ENCODE measurements at places on chromosomes 1 and 21.

DNA sequence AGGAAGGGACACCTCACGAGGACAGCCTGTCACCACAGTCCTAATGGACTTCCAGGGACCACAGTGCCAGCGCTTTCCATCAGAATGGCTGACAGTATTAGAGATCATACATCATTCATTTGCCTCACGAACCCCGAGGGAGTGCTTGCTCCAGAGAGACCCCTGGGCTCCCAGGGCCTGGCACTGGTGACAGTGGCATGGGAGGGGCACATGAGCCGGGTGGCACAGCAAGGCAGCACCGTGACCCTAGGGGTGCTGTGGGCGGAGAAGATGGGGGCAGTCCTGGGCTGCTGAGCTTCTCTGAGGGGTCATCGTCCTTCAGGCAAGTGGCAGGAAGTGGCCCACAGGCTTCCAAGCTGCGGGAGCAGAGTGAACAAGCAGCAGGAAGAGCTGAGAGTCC, 16.4 kb upstream of the TSPEAR start:
- DNase-seq, result no peak

DNA sequence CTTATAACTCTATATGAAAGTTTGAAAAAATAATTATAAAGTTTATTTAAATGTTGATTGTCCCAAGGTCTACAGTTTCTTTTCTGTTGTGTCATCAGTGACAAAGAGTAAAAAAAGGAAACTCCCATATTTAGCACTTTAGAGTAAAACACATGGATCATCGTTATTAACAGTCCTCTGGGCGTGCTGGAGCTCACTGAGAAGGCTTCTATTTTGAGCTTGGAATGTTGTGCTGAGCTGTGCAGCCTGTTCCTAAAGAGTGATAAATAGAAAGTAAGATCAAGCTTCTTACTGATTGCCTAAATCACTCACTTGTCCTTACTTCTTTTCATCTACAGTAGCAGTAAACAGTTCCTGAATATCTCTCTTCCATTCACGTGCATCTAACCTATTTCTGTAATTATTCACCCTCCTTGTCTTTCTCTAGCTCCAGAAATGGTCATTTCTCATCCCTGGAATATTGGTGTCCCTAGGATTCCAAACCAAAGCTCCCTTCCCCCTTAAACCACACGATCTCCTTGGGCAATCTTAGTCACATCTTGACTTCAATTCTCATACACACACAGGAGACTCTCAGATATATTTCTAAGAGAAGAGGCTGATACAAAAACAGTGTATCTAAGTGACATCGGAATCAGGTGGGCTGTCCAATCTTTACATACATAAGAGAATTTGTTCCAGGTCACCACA, 11.9 kb downstream of the GBP5 start:
- no peak for DNase-seq

- no peak for DNase-seq
Measured at GRCh38 chr1:182109771-182110170, 48.3 kb upstream of the ZNF648 start.

- DNase-seq, result peak; percentile 82
Measured at GRCh38 chr1:111203681-111204200, 3.3 kb upstream of the DENND2D start.

- no peak for DNase-seq
Measured at GRCh38 chr1:47655521-47656300, 217.9 kb downstream of the FOXD2 start.

DNA sequence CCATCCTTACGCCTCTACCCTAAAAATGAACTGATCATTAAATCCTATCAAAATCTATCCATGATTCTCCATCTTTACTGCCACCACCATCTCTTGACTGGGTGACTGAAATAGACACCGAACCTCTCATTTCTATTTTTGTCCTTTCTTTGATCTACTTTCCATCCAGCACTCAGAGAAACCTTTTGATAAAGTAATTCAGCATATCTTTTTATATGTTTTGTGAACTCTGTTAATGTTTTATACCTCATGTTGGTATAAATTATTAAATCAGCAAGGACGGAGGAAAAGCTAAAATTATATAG, 13.0 kb downstream of the PCNX2 start:
- DNase-seq, result no peak

DNA sequence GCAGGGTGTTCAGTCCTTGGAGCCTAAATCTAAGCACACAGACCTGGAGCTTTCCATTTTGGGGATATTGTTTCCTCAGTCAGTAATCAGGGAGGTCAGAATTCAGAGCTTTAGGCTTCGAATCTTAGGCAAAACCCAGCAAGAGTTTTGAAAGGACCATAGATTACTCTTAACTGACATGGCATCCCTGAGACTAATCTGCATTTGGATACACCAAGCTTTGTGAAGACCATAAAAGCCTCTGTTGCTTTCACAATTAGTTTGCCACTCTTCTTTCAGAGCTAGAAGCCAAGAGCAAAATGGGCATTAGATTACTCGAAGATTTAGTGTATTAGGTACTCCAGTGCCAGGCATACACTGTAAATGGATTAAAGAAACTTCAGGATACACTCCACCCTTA, 131.8 kb upstream of the GREM2 start:
- no peak for DNase-seq

DNA sequence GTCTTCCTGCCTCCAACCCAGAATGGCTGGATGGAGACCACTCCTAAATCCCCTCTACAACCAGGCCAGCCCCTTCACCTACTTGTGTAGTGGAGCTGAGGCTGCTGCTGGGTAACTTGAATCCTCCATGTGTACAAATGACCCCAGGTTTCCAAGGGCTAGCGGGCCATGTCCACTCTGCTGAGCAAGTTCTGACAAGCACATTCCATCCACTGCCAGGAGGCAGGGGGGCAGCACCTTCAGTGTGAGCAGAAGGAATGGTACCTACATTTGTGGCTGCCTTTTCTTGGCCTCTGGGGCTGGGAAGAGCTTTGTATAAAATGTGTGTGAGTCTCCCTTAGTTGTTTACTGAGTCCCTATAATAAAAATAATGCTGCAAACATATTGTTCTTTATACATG, 14.5 kb downstream of the KIAA0040 start:
- no peak for DNase-seq

GRCh38 chr1:24199291-24199900, 12.3 kb upstream of the IFNLR1 start:
- peak; percentile 76 for DNase-seq

DNA sequence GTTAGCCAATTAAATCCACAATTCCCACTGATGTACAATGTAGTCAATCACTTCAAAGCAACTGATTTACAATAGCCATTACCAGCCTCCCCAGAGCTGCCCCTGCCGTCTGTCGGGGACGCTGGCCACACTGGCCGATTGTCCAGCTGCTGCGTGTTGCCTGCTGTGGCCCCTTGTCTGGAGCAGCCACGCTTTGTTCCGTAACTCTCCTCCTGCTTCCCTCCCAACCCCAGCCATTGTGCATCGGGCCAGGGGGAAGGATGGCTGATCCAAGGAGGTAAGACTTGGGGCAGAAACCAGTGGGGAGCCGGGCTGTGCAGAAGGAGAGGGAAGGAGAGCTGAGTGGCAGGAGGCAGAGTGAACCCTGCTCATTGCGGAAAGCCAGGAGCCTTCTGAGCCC, 83.6 kb upstream of the LYST start:
- DNase-seq, result no peak

- no peak for DNase-seq
Measured at GRCh38 chr1:216183454-216183853, 239.8 kb downstream of the USH2A start.

DNA sequence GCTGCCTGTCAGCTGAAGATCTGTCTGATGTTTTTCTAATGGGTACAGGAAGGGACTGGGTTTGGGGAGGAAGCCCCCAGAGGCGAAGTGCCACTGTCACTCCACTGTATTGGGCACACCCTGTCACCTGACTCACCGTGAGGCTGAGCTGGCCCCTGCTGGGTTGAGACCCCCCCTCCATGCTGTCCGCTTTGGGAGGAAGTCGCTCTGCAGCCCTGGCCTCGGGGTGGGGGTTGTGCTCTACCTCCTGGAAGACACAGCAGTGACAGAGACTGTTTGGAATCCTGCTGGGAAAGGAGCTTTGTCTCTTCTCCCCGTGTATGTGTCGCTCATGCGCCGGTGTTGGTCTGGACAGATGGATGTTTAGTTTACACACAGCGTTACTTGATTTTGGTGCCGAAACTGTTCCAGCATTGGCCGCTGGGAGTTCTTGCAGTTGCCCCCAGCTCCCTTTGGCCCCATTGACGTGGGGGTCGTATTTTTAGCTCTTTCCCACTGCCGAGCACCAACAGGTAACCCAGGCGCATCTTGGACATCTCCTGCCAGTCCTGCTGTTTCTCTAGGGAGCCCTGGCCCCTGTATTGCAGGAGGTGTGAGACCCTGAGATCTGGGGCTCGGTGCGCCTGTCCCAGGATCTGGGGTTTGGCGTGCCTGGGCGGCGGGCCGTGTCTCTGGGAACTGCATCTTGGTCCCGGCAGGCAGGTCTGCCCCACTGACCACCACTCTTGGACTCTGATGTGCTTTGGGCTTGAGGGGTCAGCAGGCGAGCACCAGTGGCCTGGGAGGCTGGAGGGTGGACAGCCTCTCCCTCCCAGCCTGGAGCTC, 30.3 kb downstream of the SLX9 start:
- DNase-seq, result no peak

DNA sequence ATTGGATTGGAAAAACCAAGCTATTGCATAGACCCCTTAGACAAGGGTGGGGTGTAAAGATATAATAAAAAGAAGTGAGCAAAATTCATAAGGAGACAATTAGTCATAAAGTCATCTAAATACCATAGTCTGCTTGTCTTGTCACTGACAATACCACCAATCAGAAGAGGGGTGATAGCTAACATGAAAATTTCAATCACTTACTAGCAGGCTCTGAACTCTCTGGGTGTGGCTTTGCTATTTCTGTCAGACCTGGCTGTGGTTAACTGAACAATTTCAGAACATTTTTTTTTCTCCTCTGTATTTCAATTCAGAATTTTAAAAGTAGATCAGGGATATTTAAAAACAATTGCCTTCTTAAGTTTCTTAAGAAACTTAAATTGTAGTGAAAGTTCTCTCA, 158.5 kb upstream of the PRMT6 start:
- DNase-seq, result no peak

DNA sequence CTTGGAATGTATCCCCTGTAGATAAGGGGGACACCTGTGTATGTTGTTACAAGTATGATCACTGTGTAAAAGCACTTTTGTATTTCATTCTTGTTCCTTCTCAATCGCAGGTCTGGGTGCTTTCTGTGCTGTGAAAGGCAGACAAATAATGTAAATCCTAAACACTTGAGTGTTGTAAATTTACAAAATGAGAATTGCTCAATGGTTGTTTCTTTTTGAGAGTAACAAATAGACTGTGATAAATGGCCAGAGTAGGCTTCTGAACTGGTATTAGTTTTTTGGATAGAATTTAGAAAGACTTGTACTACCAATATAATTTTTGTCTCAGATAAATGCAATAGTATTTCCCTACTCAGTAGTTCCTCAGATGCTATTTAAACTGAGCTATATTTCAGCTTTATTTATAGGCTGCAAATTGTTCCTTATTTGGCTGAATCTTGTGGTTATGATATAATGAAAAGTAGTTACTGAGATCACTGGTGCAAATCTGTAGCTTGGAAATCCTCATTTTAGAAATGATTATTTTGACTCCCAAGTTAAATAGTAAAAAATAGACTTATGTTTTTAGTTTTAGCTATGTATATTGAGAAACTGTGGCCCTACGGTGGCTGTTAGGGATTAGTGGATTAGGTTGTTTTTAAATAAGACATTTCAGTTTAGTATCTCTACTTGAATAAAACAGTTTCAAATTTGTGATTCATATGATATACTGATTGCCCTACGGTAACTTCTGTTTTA, 9.2 kb downstream of the BACH1 start:
- no peak for DNase-seq

- no peak for DNase-seq
Measured at GRCh38 chr1:233627823-233628222, 13.9 kb downstream of the KCNK1 start.

DNA sequence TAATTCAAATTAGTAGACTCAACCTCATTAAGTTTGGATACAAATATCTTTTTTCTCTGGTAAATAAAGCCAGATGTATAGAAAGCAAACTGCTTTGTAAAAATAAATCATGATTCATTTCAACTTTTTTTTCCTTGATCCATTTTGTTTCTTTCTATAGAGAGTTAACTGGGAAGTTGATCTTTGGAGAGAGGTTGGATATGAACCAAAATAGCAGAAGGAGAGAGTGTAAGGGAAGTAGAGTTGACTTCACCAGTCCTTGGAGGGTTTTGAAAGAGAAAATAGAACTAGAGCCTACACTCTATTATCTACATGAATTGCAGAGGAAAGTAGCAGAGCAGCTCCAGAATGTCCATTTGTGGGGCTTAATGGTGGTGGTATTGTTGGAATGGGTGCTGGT, 243.8 kb downstream of the ADGRL2 start:
- no peak for DNase-seq

GRCh38 chr1:205948039-205948438, 4.8 kb upstream of the SLC26A9 start:
- DNase-seq, result no peak

- no peak for DNase-seq
Measured at GRCh38 chr1:201724039-201724765, 104.8 kb upstream of the IPO9 start.

GRCh38 chr1:39076127-39076798, 50.1 kb downstream of the NDUFS5 start:
- DNase-seq, result no peak

GRCh38 chr1:40399984-40400704, 26.6 kb downstream of the SMAP2 start:
- no peak for DNase-seq

DNA sequence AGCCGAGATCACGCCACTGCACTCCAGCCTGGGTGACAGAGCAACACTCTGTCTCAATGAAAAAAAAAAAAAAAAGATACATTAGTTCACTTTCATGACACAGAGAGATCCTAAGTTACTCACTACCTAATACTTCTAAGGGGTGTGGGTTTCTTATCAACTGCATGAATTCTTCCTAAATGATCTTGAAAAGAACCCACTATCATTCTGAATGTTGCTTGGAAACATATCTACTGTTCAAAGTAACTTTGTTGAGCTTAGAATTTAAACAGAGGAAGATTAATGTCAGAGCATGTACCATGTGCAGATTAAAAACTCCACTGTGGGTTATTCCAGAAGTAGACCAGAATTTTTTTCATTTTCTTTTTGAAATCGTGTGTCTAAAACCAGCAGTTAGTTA, 241.5 kb downstream of the LTN1 start:
- no peak for DNase-seq

GRCh38 chr1:88276163-88276562, 407.9 kb upstream of the PKN2 start:
- no peak for DNase-seq

- no peak for DNase-seq
Measured at GRCh38 chr1:182135946-182136345, 74.4 kb upstream of the ZNF648 start.

All from activated T-cell treated with anti-CD3 and anti-CD28 coated beads, Interleukin-2, amount 50 U/mL, for 1 hour (primary cell).